Globus pallidus (tissue), 1 donor: ENCODE measurements at places on chromosomes 13 and 19.

- no peak for DNase-seq
Observed at GRCh38 chr13:94947392-94947791, 235.0 kb upstream of the SOX21 start.

DNA sequence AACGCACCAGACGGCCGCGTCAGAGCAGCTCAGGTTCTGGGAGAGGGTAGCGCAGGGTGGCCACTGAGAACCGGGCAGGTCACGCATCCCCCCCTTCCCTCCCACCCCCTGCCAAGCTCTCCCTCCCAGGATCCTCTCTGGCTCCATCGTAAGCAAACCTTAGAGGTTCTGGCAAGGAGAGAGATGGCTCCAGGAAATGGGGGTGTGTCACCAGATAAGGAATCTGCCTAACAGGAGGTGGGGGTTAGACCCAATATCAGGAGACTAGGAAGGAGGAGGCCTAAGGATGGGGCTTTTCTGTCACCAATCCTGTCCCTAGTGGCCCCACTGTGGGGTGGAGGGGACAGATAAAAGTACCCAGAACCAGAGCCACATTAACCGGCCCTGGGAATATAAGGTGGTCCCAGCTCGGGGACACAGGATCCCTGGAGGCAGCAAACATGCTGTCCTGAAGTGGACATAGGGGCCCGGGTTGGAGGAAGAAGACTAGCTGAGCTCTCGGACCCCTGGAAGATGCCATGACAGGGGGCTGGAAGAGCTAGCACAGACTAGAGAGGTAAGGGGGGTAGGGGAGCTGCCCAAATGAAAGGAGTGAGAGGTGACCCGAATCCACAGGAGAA, 1.9 kb downstream of the PPP1R12C start:
- no peak for DNase-seq

DNA sequence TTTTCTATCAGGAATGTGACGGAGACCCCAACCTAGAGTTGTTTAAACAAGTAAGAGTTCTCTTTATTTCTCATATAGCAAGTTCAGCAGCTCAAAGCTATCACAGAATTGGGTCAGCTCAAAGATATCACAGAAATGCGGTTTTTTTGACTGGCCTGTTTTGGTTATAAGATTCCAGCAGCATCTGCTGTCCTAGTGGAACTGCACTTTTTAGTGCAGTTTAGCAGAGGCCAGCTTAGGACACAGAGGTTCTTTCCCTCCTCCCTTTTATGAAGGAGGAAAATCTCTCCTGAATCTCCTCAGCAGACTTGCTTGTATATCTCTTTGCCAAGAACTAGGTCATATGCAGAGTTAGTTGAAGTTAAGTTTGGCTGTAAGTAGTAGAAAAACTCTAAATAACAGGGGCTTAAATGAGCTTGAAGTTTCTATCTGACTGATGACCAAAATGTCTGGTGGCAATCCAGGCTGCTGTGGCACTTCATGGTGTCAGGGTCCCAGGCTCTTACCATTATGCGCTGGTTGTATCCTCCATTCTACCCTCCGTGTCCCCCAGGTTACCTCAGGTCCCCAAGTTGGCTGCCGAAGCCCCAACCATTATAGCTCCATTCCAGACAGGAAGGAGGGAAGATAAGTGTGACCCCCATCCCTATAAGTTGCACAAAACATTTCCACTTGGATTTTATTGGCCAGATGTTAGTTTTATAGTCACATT, 6.6 kb downstream of the PPP2R1A start:
- no peak for DNase-seq

GRCh38 chr19:47247308-47247990, 8.9 kb upstream of the CCDC9 start:
- DNase-seq = no peak

GRCh38 chr13:38090913-38091312, 221.3 kb upstream of the TRPC4 start:
- DNase-seq = no peak

DNA sequence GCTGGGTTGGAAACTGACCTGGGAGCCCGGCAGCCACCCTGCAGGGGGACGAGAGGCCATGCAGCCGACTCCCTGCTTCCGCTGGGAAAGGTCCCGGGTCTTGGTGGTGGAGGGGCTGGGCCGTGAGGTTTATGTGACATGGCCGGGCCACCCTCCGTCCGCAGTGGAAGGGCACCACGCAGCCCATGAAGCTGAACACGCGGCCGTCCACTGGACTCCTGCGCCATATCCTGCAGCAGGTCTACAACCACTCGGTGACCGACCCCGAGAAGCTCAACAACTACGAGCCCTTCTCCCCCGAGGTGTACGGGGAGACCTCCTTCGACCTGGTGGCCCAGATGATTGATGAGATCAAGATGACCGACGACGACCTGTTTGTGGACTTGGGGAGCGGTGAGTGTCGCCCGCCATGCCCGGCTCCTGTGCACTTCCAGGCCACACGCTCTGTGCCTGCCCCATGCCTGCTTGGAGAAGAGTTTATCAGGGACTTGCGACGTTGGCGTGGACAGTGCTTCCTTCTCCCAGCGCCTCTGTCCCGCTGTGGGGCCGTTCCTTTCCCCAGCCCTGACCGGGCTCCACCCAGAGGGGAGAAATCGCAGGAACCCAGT, 27.2 kb downstream of the DOT1L start:
- DNase-seq = no peak

DNA sequence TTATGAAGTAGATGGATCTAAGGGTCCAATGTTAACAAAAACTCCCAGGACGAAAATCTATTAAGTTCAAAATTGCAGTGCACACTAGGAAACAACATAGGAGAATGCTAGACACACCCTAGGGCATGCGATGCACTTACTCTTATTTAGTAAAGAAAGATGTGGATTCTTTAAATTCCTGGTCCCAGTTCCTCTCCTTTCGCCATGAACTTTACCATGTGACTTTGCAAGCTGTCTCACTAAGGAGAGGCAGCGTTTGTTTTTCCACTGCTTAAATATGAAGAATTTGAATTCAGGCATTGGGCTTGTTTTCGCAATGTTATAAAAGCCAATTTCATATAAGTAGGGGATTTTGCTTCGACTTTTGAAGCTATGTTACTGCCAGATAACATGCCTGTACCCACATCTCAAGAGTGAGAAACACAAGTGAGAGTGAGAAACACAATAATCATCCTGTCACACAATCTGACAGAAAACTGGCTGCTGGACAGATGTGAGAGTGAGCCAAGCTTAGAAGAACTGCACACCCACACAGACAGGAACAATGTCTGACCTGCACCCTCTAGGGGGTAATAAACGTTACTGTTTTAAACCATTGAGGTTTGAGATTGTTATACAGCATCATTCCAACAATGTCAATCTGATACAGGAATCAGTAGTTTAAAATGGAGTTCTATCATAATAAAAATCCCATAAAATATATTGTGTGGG, 1308.4 kb downstream of the SLITRK5 start:
- DNase-seq = no peak

DNA sequence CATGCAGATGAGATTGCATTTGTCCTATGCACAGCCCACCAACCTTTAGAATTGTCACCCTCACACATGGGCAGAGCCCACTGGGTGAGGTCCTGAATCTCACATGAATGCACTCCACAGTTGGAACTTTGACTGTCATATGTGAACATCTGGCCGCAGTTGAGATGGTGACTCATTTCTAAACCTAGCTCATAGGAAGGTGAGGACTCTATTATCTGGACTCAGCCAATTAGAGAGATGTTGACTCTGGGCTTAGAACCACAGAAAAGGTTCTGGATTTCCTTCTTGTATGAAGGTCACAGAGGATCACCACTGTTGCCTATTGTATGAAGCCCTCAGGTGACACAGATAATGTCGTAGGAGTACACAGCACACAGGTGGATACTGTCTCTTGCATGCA, 25.6 kb upstream of the ZNF681 start:
- DNase-seq = no peak

DNA sequence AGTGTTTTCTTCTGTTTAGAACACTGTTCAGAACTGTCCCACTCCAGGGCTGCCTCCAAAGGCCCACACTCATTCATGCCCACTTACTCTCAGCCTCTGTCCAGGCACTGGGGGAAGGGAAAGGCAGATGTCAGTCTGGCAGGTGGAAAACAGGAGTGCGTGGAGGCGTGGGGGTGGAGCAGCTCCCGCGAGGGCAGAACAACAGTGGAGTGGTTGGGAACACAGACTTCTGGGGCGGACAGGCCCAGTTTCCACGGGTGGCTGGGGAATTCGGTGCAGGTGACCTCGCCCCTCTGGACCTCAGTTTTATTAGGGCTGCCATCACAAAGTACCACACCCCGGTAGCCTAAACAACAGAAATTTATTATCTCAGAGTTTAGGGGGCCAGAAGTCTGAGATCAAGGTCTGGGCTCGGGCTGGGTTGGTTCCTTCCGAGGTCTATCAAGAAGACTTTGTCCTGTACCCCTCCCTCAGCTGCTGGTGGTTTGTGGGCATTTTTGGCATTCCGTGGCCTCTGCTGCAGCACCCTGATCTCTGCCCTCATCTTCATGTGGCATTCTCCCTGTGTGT, 59.7 kb downstream of the SIPA1L3 start:
- no peak for DNase-seq

DNA sequence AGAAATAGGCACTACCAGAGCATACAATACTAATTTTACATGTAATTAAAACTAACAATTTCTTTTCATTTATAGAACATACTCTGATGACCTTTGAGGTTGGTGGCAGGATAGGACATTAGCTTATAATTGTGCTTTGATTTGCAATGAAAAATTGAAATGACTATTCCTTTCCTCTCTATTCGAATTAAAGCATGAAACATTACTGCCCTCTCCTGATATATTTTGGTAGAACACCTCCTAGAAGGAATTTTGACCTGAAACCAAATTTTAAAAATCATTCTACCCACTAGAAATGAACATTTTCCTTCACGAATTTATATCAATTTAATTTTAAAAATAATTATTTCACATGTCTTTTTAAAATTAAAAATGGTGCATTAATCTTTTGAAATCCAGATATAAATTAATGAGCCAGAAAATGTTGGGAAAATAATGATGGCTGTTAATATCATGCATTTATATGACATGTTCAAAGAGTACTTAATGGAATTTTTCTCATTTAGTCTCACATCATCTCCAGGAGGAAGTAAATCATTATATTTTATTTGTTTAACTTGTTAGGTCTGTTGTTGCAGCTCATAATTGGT, 556.3 kb upstream of the ARGLU1 start:
- peak; percentile 5 for DNase-seq

GRCh38 chr19:6047256-6047655, 63.0 kb downstream of the RFX2 start:
- no peak for DNase-seq

- no peak for DNase-seq
Observed at GRCh38 chr19:50818859-50819472, 4.6 kb downstream of the KLK1 start.

- peak; percentile 19 for DNase-seq
Observed at GRCh38 chr13:97574926-97575325, 141.0 kb downstream of the RAP2A start.

DNA sequence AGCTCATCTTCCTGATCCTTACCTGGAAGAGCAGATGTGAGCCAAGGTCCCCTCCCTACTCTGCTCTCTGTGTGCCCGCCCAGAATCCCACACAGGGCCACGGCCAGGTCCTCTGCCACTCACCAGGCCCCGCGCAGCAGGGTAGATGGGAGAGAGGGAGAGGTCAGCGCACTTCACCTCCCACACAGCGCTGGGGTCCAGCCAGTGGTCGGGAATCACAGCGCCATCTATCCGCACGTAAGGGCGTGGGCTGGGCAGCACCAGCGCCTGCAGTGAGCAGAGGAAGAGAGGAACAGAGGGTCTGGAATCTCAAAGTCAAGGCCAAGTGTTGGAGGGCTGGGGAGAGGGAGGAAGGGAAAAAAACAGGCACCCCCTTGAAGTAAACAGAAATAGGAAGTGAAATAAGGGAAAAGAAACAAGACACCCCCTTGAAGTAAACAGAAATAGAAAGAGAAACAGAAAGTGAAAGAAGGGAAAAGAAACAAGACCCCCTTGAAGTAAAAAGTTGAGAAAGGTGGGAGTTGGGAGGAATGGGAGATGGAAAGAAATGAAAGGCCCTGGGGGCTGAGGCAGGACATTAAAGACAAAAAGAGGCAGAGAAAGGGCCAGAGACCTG, 7.0 kb upstream of the PLA2G4C start:
- no peak for DNase-seq

- DNase-seq = no peak
Observed at GRCh38 chr13:76239031-76239680, 603.0 kb downstream of the LMO7 start.

GRCh38 chr19:18865106-18865972, 30.6 kb downstream of the CERS1 start:
- DNase-seq = no peak

DNA sequence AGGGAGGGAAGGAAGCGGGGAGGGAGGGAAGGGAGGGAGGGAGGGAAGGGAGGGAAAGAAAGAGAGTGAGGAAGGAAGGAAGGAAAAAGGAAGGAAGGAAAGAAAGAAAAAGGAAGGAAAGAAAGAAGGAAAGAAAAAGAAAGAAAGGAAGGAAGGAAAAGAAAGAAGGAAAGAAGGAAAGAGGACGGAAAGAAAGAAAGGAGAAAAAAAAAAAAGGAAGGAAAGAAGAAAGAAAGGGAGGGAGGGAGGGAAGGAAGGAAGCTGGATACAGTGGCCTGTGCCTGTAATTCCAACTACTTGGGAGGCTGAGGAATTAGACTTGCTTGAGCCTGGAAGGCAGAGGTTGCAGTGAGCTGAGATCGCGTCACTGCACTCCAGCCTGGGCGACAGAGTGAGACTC, 35.3 kb downstream of the OLFM2 start:
- no peak for DNase-seq

- DNase-seq = no peak
Observed at GRCh38 chr13:72805676-72806346, 23.9 kb downstream of the PIBF1 start.

DNA sequence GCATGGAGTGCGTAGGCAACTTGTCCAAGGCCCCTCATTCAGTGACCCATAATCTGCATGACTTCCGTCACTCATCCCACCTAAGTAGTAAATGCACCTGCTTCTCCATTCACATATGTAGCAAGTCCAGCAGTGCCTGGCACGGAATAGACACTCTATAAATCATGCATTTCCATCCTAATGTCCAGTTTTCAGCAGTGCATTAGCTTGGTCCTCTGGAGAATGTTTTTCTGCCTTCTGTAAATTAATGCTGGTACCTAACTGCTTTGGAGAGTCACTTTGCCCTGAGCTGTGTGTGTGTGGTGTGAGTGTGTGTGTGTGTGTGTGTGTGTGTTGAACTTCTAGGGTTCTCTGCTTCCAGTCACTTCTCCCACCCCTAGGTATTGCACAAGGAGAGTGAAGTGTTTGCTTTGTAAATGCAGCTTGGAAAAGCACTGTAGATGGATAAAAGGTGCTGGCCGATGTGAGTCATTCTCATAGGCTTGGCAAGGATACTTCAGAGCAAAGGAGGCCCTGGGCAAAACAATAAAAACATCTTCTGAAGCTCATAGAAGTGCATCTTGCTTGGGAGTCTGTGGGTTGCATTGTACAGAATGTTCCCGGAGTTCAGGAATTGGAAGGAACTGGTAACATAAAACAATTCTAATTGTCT, 181.8 kb downstream of the KATNAL1 start:
- DNase-seq = no peak

- DNase-seq = no peak
Observed at GRCh38 chr13:57813651-57814050, 182.1 kb downstream of the PCDH17 start.

- DNase-seq = no peak
Observed at GRCh38 chr13:90950160-90950559, 397.3 kb upstream of the MIR17HG start.

- peak; percentile 55 for DNase-seq
Observed at GRCh38 chr19:29285878-29286277, 72.9 kb upstream of the UQCRFS1 start.
